ENCODE measurements at places on chromosomes 16 and 17. TPM values are rescaled to one million over a fixed set of nuclear protein-coding genes. Genes with fewer than 3 reads are reported as not detected.

Gene KRT13
- not detected for total RNA-seq

Gene LRRC37B
- 12.5 TPM for total RNA-seq

- H3K36me3 ChIP-seq = no peaks in the 10 kb centered on the region
- no peaks in the 10 kb centered on the region for H3K4me1 ChIP-seq
- H3K27ac ChIP-seq = no peak overlapping the region
- H3K4me3 ChIP-seq = no peak overlapping the region
Measured at GRCh38 chr16:57711346-57711745, 16.7 kb downstream of the DRC7 start.

GRCh38 chr17:7858522-7858810 is 663 bp downstream of the CYB5D1 start:
- H3K27me3 ChIP-seq = no peaks in the 10 kb centered on the region
- H3K36me3 ChIP-seq = no peaks in the 10 kb centered on the region
- H3K4me1 ChIP-seq = peaks cover 17% of the 10 kb centered on the region

- H3K27ac ChIP-seq = no peak overlapping the region
- no peak overlapping the region for H3K4me3 ChIP-seq
- DNase-seq = no peak
- H3K4me1 ChIP-seq = no peaks in the 10 kb centered on the region
- no peaks in the 10 kb centered on the region for H3K36me3 ChIP-seq
Measured at GRCh38 chr17:9729735-9730420, 61.5 kb downstream of the DHRS7C start.

All from GM12878 (cell line).